ENCODE measurements at places on chromosomes 11 and 22.
A peak's percentile ranks its signal among the peaks of the same experiment; 100 is the strongest.

GRCh38 chr11:81286550-81286949 is 1447.1 kb downstream of the FAM181B start:
- no peak for DNase-seq
- H3K27me3 ChIP-seq: no peaks in the 10 kb centered on the region
- H3K36me3 ChIP-seq: no peaks in the 10 kb centered on the region

DNA sequence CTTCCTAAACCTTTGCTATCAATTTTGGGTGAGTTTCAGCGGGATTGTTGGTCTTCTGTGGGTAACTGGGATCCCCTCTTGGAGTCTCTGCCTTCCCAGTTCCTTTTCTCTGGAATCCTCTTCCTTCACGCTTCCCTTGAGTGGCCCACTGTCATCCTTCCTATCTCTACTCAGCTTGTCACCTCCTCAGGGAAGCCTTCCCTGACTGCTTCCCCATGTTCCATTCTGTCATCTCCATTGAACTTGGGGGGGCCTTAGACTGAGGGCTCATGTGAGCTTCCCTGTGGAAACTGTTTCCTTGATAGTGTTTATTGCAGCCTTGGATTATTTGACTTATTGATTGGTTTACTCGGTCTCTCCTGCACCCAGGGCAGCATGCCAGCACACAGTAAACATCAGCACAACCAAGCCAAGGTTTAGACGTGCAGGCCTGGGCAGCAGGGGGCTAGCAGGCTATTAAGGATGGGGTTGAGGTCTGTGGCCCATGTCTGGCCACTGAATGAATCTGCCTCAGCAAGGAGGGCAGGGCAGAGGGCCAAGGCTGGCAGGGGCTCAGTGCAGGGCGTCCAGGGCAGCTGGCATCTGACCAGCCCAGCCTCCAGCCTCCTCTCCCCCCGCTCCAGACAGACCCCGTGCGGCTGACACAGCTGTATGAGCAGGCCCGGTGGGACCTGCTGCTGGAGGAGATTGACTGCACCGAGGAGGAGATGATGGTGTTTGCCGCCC is 7.2 kb downstream of the TRPT1 start:
- no peak for DNase-seq
- H3K27ac ChIP-seq: peak overlapping the region; percentile 36
- no peaks in the 10 kb centered on the region for H3K27me3 ChIP-seq
- peaks cover 11% of the 10 kb centered on the region for H3K4me1 ChIP-seq
- H3K4me3 ChIP-seq: no peak overlapping the region

- no peak for DNase-seq
- no peaks in the 10 kb centered on the region for H3K36me3 ChIP-seq
- no peak overlapping the region for H3K4me3 ChIP-seq
- H3K4me1 ChIP-seq: no peaks in the 10 kb centered on the region
- no peaks in the 10 kb centered on the region for H3K27me3 ChIP-seq
- no peak overlapping the region for H3K27ac ChIP-seq
Observed at GRCh38 chr11:105137286-105137685, 2.3 kb downstream of the CARD18 start.

GRCh38 chr22:36021606-36022153 is 6.9 kb downstream of the RBFOX2 start:
- peak overlapping the region; percentile 10 for H3K27ac ChIP-seq
- H3K4me1 ChIP-seq: peaks cover 17% of the 10 kb centered on the region
- H3K36me3 ChIP-seq: no peaks in the 10 kb centered on the region
- no peak overlapping the region for H3K4me3 ChIP-seq

DNA sequence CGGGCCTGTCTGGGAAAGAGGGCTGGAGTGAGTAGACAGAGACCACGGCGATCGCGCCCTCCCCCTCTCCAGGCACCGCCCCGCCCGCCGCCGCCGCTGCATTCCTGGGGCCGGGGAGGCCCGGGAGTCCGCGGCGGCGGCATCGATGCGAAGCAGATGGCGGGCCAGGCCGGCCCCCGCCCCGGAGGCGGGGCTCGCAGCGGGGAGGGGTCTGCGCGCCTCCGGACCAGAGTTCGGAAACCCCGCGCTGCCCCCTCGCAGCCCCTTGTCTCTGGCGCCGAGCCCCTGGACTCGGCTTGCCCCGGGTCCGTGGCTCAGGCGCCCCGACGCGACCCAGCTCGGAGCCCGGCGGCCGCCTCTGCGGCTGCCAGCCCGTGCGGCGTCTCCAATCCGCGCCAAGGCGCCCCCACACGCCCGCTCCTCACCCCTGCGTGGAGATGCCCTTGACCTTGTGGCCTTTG is 1.3 kb downstream of the SCARF2 start:
- peak overlapping the region; percentile 59 for H3K4me3 ChIP-seq
- peaks cover 15% of the 10 kb centered on the region for H3K4me1 ChIP-seq
- no peaks in the 10 kb centered on the region for H3K36me3 ChIP-seq
- DNase-seq: no peak
- no peak overlapping the region for H3K27ac ChIP-seq

DNA sequence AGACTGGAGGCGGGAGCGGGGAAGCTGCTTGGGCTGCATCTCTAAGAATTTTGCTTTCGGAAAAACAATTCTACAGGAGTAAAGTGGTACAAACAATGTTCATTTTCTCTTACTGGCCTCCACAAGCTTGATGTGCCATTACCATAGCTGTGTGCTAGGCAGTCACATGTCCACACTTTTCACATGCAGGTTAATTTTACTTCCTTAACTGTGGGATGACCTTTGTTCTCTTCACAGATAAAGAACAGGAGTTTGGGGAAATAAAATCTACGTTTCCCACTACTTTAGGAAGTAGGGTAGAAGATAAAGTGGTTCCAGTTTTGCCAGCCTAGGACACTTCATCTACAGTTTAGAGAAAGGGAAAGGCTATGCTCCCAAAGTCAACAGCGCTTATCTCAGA is 327.2 kb upstream of the NARS2 start:
- H3K36me3 ChIP-seq: no peaks in the 10 kb centered on the region
- H3K4me1 ChIP-seq: no peaks in the 10 kb centered on the region
- H3K27me3 ChIP-seq: peaks cover 19% of the 10 kb centered on the region
- DNase-seq: no peak
- H3K4me3 ChIP-seq: no peak overlapping the region

GRCh38 chr11:19444231-19444630 is 203.5 kb upstream of the E2F8 start:
- H3K27me3 ChIP-seq: peaks cover 17% of the 10 kb centered on the region
- no peak overlapping the region for H3K27ac ChIP-seq
- no peak for DNase-seq
- no peak overlapping the region for H3K4me3 ChIP-seq

DNA sequence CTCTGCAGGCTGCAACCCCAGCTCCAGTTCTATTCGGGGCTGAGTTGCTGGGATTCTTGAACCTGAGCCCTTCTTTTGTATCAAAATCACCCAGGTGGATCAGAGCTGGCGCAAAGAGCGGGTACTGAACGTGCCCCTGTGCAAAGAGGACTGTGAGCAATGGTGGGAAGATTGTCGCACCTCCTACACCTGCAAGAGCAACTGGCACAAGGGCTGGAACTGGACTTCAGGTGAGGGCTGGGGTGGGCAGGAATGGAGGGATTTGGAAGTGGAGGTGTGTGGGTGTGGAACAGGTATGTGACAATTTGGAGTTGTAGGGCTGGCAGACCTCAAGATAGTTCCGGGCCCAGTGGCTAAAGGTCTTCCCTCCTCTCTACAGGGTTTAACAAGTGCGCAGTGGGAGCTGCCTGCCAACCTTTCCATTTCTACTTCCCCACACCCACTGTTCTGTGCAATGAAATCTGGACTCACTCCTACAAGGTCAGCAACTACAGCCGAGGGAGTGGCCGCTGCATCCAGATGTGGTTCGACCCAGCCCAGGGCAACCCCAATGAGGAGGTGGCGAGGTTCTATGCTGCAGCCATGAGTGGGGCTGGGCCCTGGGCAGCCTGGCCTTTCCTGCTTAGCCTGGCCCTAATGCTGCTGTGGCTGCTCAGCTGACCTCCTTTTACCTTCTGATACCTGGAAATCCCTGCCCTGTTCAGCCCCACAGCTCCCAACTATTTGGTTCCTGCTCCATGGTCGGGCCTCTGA is 3.8 kb downstream of the FOLR1 start:
- no peak for DNase-seq
- H3K36me3 ChIP-seq: no peaks in the 10 kb centered on the region
- no peaks in the 10 kb centered on the region for H3K27me3 ChIP-seq
- no peak overlapping the region for H3K27ac ChIP-seq

DNA sequence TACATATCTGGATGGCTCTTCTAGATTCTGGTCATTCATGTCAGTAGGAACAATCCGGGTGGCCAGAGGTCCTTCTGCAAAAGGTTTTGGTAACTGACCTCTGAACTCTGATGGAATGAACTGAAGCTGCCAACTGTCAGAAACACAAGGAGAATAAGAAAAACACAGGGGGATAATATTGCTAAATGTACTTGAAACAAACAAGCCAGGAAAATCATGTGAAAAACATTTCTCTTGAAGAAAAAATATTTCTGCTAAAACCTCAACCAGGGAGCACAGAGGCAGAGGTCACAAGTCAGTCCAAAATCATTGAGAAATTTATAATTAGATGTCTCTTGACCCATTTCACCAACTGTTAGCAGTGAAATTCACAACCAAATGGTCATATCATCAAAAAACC is 35.2 kb downstream of the ALG9 start:
- H3K36me3 ChIP-seq: peaks cover 31% of the 10 kb centered on the region
- H3K4me3 ChIP-seq: no peak overlapping the region
- DNase-seq: no peak
- no peaks in the 10 kb centered on the region for H3K4me1 ChIP-seq

DNA sequence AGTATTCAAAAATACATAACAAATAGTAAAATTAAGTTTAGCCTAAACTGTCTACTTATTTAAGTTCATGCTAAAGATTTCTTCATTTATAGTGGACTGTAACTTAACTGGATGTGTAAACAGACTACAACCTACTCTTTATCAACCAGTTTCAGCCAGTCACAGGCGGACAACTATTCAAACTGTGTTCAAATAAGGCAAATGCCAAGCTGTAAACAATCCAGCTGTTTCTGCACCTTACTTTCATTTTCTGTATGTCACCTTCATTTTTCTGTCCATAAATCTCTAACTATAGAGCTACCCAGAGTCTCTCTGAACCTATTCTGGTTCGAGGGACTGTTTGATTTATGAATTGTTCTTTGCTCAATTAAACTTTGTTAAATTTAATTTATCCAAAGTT is 992.8 kb downstream of the DLG2 start:
- no peak for DNase-seq
- no peaks in the 10 kb centered on the region for H3K4me1 ChIP-seq
- no peak overlapping the region for H3K4me3 ChIP-seq
- no peak overlapping the region for H3K27ac ChIP-seq

DNA sequence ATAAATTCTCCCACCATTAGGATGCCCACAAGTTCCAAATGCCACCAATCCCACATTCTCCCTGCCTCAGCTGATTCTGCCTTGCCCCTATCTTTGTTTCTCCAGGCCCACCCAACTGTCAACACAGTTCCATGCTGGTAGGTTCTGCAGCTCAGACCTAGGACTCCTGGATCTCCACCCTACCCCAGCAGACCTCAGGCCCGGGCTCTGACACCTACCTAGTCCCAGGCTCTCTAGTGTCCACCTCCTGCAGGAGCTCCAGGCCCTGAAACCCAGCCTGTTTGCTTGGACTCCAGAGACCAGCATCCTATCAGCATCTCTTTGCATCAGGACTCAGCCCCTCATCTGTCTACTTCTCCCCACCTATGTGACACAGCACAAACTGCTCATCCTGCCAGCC is 86.5 kb downstream of the PDE2A start:
- H3K27ac ChIP-seq: no peak overlapping the region
- DNase-seq: no peak
- H3K36me3 ChIP-seq: no peaks in the 10 kb centered on the region
- peaks cover 30% of the 10 kb centered on the region for H3K27me3 ChIP-seq

DNA sequence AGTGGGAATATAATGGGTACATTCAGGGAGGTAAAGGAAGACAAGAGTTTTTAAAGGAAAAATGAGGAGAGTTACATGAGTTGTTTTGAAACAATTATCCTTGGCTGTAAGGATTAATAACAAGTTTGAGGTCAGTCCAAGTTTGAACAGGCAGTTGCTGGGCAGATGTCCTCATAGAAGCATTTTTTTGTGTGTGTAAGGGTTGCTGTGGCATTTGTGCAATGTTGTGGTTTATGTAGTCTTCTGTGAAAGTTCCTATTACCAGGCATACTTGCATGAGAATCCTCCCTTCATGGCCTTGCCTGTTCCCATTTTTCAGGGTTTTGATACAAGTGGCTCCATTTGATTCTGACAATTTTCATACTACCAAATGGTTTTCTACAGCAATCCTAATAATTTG is 400.2 kb downstream of the KCNA4 start:
- DNase-seq: no peak
- H3K27ac ChIP-seq: no peak overlapping the region
- H3K27me3 ChIP-seq: no peaks in the 10 kb centered on the region

DNA sequence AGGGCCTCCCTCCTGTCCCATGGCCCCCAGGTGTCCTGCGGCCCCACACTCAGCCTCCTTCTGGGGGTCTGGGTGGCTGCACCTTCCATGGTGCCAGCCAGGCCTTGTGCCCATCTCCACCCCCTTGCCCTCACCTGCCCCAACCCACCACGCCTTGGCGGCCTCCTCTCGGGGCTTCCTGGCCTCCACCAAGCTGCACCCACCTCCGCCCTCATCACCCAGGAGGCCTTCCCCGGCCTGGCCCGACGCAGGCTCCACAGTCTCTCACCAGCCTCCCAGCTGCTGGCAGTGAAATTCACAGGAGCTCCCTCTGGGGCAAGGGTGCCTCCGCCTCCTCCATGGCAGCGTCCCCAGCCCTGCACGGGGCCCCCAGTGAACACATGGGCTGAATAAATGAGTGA is 35.9 kb upstream of the WNT7B start:
- peak overlapping the region; percentile 81 for H3K4me3 ChIP-seq
- no peaks in the 10 kb centered on the region for H3K36me3 ChIP-seq
- DNase-seq: no peak
- H3K4me1 ChIP-seq: peaks cover 5% of the 10 kb centered on the region

DNA sequence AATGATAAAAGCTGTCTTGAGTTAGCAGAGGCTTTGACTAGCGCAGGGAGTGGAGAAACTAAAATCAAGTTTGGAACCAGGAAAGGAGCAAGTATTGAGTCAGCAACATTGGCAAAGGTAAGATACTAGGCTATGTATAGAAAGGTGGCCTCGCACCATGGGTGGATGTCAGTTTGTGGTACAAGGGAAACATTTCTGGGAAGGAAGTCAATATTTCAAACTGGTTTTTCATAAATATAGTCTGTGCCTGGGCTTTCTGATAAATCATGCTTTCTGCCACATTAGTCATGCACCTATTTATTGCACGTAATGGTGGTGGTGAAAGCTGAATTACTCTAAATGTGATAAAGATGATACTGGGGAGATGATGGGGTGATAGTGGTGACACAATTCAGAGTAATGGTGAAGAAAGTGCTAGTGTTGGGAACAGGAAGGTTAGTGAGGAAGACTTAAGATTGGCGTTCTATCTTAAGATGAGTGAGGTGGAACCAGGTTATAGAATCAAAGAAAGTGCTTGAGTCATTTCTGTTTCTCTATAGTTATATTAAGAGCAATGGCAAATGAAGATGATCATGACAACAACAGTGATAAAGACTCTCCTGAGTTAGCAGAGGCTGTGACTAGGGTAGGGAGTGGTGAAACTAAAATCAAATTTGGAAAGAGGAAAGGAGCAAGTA is 729.0 kb downstream of the FAM181B start:
- H3K27ac ChIP-seq: peak overlapping the region; percentile 44
- H3K4me3 ChIP-seq: no peak overlapping the region
- no peaks in the 10 kb centered on the region for H3K36me3 ChIP-seq
- peaks cover 2% of the 10 kb centered on the region for H3K27me3 ChIP-seq
- DNase-seq: peak; percentile 27
- peaks cover 25% of the 10 kb centered on the region for H3K4me1 ChIP-seq
